ENCODE measurements at places on chromosomes 11 and 22.
A peak's percentile ranks its signal among the peaks of the same experiment; 100 is the strongest.

GRCh38 chr11:91081440-91082043, 858.7 kb upstream of the CHORDC1 start:
- no peak for DNase-seq

DNA sequence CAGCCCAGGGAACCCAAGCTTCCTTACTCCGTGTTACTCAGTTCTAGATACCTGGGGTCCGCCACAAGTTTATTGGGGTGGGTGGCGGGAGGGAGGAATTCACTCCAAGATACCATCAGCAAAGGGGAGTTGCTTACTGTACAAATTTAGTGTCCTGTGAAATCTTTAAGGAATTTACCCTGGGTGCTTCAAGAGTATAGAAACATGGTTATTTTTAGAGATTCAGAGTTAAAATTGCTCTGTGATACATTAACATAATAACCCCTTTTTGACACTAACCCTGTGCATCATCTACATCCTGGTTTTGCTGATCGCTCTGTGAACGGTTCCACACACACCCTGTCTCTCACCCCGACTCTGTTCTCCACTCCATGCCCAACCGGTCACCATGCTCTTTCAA, 18.9 kb upstream of the LYVE1 start:
- DNase-seq, result no peak

DNA sequence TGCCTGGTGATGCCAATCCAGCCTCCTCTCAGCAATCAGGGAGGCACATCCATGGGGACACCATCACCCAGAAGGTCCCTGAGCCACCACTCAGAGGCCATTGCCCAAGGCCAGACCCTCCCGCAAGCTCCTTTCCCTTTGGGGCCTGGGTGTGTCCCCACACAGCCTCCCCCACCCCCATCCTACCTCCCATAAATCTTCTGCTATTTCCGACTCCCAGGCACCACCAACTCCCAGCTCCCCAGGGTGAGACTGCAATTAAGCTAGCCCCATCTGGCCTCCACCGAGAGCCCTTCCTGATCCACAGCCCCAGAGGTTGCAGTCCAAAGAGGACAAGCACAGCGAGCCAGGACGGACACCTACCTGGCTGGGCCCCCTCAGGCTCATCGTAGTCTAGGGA, 6.3 kb downstream of the ARHGAP1 start:
- DNase-seq, result no peak

GRCh38 chr11:60504219-60504905, 10.8 kb upstream of the MS4A13 start:
- no peak for DNase-seq

GRCh38 chr11:116797816-116798215, 6.1 kb upstream of the APOA5 start:
- DNase-seq, result no peak

DNA sequence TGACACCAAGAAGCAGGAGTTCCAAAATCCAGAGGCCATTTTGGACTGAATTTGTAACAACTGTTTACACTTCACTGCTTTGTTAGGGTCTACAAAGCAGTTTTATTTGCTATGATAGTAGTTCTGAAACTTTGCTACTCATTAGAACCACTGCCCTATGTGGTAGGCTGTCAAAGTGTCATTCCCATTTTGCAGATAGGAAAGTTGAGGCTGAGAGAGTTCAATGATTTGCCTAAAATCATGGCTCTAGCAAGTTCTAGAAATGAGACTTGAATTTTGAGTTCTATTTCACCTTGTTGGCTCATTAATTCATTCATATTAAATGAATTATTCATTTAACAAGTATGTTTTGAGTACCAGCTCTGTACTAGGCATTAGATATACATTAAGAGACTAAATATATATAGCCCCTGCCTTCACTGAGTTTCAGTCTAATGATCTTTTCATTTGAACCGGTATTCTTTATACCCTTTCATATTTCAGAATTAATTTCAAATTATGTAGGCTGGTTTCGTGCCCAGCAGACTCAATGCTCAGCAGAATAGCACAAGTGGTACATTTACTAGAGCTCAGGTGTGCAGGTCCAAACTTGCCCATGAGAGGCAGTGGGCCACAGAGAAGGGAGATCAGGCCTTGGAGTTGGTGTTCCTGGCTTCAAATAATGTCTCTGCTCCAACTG, 93.5 kb downstream of the ME3 start:
- DNase-seq, result no peak

DNA sequence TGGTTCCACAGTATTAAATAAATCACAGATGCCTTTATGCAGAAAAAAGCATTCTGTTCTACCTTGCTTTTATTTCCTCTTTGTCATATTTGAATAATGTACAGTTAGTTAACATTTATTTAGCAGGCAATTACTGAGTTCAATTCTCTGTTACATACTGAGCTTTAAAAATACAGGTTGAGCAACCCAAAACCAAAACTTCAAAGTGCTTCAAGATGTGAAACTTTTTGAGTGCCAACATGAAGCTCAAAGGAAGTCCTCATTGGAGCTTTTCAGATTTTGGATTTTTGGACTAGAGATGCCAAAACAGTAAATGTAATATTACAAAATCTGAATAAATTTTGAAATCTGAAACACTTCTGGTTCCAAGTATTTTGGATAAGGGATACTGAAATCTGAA, 54.1 kb downstream of the PDHX start:
- DNase-seq, result no peak

DNA sequence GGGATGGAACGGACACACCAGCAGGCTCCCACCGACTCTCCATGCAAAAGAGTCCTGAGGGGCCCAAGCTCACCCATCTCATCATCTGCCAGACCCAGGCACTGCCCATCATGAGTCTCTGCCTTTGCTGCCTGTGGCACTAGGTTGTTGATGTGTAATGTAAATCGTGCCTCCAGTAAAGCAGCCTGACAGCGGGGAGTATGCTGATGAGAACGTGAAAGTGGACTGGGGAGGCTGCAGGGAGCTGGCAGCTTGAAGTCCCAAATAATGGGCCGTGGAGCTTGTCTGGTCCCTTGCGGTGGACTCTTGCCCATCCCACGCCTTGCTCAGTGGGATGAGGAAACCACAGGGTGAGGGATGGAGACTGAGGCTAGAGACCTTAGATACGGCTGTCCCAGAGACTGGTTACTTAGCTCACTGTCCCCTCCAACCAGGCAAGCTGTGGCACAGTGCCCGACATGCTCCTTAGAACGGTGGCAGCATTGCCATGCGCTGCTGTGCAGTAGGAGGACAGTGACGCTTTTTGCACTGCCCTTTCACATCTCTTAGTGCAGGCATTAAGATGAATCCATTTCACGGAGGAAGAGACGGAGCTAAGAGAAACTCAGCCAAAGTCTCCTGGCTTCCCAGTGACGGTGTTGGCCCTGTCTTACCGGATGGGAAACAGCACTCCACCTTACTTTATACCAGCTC, 39.6 kb upstream of the PLET1 start:
- no peak for DNase-seq

- no peak for DNase-seq
These were observed 8.7 kb downstream of the KDM4F start for GRCh38 chr11:95057959-95058358.

GRCh38 chr11:62573006-62573591, 592 bp downstream of the EEF1G start:
- DNase-seq, result no peak

GRCh38 chr22:26259510-26259909, 90.2 kb downstream of the SEZ6L start:
- DNase-seq, result no peak

GRCh38 chr22:46469711-46470110, 67.7 kb downstream of the CELSR1 start:
- no peak for DNase-seq

DNA sequence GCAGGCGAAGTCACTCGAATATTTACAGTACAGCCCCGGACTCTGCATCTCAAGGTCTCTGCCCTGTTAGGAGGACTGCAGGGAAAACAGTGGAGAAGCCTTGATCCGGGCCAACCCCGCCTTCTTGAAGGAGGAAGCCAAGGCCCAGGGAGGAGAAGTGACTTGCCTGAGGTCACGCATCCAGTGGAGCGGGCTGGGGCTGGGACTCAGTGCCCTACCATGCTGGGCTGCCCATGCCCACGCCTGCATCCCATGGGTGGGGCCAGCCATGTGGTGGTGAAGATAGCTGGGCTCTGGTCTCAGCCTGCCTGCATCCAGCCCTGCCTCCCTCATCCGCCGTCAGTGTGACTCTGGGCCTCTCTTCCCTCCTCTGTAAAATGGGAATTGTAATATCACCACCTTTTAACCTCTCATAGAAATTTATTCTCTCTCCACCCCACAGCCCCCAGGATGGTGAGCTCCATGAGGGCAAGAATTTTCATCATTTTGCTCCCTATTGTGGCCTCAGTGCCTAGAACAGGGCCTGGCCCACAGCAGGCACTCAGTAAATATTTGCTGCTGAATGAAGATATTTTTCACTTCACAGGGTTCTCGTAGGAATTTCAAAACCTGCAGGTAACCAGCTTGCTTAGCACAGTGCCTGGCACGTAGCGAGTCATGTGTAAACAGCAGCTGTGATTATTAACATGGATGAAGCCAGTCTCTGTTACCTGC, 57.3 kb downstream of the OTOG start:
- DNase-seq, result peak; percentile 33

GRCh38 chr22:36486619-36487384, 5.4 kb upstream of the TXN2 start:
- DNase-seq, result no peak

GRCh38 chr11:96265220-96265737, 77.7 kb downstream of the MAML2 start:
- no peak for DNase-seq

GRCh38 chr11:99257131-99257530, 236.4 kb downstream of the CNTN5 start:
- DNase-seq, result no peak

DNA sequence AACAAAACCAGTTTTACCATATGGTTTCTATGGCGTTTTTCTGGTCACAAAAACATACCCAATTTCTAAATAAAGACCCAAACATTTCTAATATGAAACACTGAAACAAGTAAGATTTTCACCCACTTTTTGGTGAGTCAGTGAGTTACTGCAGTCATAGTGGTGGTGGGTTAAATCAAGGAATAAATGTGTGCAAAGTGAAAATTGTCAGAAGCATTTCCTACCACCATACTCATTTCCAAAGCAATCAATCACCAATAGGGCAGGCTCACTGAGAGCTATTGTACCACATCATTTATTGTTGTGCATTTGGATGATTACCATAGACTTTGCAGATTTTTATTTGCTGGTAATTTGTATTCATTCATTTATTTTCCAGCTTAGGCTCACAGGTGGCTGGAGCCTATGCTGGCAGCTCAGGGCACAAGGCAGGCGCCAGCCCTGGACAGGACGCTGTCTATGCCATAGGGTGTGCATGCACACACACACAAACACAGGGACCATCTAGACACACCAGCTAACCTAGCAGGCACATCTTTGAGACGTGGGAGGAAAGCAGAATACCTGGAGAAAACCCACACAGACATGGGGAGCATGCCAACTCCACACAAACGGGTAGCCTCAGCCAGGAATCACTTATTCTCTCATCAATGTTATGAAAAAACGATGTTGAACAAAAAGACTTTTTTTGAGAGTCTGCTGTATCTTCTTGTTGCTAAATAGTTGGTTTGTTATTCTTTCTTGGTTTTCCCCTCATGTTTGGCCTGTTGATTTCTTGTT, 5.1 kb downstream of the FAM118B start:
- no peak for DNase-seq
